ENCODE measurements at places on chromosomes 3 and 15. TPM values are rescaled to one million over a fixed set of nuclear protein-coding genes. Genes with fewer than 3 reads are reported as not detected.

- no peaks in the 10 kb centered on the region for H3K36me3 ChIP-seq
- no peak overlapping the region for H3K27ac ChIP-seq
- no peaks in the 10 kb centered on the region for H3K27me3 ChIP-seq
- H3K4me1 ChIP-seq = no peaks in the 10 kb centered on the region
- H3K4me3 ChIP-seq = no peak overlapping the region
- no peak for DNase-seq
These were observed 455.5 kb downstream of the ERC2 start for GRCh38 chr3:56012721-56013120.

- H3K4me1 ChIP-seq = peaks cover 25% of the 10 kb centered on the region
- no peak overlapping the region for H3K4me3 ChIP-seq
- no peak for DNase-seq
- H3K27ac ChIP-seq = peak overlapping the region; percentile 29
- H3K27me3 ChIP-seq = no peaks in the 10 kb centered on the region
These were observed 16.9 kb downstream of the PPP2R3A start for GRCh38 chr3:135982404-135982761.

- no peaks in the 10 kb centered on the region for H3K36me3 ChIP-seq
- H3K27ac ChIP-seq = no peak overlapping the region
- no peaks in the 10 kb centered on the region for H3K27me3 ChIP-seq
- H3K4me1 ChIP-seq = no peaks in the 10 kb centered on the region
These were observed 113.1 kb downstream of the THSD4 start for GRCh38 chr15:71228403-71228802.

GRCh38 chr15:99439524-99439835, 126.3 kb upstream of the MEF2A start:
- H3K4me3 ChIP-seq = no peak overlapping the region
- H3K27me3 ChIP-seq = no peaks in the 10 kb centered on the region
- peaks cover 22% of the 10 kb centered on the region for H3K4me1 ChIP-seq
- no peaks in the 10 kb centered on the region for H3K36me3 ChIP-seq
- peak; percentile 67 for DNase-seq

- peaks cover 16% of the 10 kb centered on the region for H3K4me1 ChIP-seq
- H3K4me3 ChIP-seq = no peak overlapping the region
- no peaks in the 10 kb centered on the region for H3K27me3 ChIP-seq
- no peaks in the 10 kb centered on the region for H3K36me3 ChIP-seq
- peak overlapping the region; percentile 20 for H3K27ac ChIP-seq
- no peak for DNase-seq
These were observed 112.7 kb downstream of the NFKBIZ start for GRCh38 chr3:101962055-101962454.

DNA sequence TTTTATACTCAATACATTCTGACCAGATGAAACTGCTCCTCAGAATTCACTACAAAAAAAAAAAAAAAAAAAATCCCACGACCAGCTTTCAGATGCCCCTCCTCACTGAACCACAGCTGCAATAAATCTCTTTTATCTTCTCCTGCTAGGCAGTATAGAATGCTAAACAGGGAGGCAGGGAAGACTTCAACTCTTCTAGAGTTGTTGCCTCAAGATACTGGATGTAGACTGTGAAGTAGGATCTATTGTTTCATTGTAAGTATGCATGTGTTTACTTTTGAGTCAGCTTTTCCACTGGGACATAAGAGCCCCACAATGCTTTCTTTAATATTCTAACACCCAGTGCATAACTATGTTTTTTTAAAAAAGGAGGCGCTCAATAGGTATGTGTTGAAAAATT, 401.4 kb downstream of the TBL1XR1 start:
- DNase-seq = no peak
- H3K36me3 ChIP-seq = no peaks in the 10 kb centered on the region
- no peaks in the 10 kb centered on the region for H3K27me3 ChIP-seq
- no peak overlapping the region for H3K4me3 ChIP-seq
- no peaks in the 10 kb centered on the region for H3K4me1 ChIP-seq
- no peak overlapping the region for H3K27ac ChIP-seq

- no peaks in the 10 kb centered on the region for H3K27me3 ChIP-seq
- no peaks in the 10 kb centered on the region for H3K4me1 ChIP-seq
- no peak for DNase-seq
- no peak overlapping the region for H3K4me3 ChIP-seq
- no peak overlapping the region for H3K27ac ChIP-seq
These were observed 344.6 kb downstream of the GRM7 start for GRCh38 chr3:7205535-7205934.

DNA sequence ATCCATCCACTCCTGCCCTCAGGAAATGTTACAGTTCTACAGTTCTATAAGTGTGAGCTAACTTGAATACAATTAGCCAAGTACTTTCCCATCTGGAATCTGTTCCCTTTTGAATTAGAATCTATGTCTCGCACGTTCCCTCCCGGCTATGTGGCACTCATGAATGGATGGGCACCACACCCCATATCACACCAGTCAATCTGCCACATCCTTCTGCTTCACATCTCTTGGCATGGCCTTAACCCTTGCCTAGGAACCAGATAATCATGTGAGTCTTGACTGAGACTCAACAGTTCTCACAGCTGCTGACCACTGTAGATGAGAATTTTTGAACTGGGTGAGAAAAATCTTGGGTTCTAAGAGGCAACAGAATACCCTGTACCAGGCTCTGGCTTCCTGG, 180.2 kb downstream of the TNIK start:
- DNase-seq = no peak
- H3K27ac ChIP-seq = no peak overlapping the region
- H3K27me3 ChIP-seq = no peaks in the 10 kb centered on the region
- H3K4me3 ChIP-seq = no peak overlapping the region
- peaks cover 24% of the 10 kb centered on the region for H3K4me1 ChIP-seq

GRCh38 chr15:85854345-85855097, 59.8 kb upstream of the KLHL25 start:
- H3K4me1 ChIP-seq = no peaks in the 10 kb centered on the region
- no peak overlapping the region for H3K4me3 ChIP-seq
- peak; percentile 91 for DNase-seq
- H3K27ac ChIP-seq = no peak overlapping the region

- no peak for DNase-seq
- H3K27me3 ChIP-seq = no peaks in the 10 kb centered on the region
- no peaks in the 10 kb centered on the region for H3K36me3 ChIP-seq
- H3K4me1 ChIP-seq = no peaks in the 10 kb centered on the region
- no peak overlapping the region for H3K4me3 ChIP-seq
These were observed 11.3 kb upstream of the THRB start for GRCh38 chr3:24505691-24506550.

- no peak overlapping the region for H3K27ac ChIP-seq
- no peaks in the 10 kb centered on the region for H3K36me3 ChIP-seq
- DNase-seq = peak; percentile 81
- H3K27me3 ChIP-seq = peaks cover 2% of the 10 kb centered on the region
These were observed 105.0 kb downstream of the SSR3 start for GRCh38 chr3:156449710-156450574.

- no peak for DNase-seq
- H3K4me1 ChIP-seq = peaks cover 23% of the 10 kb centered on the region
- no peaks in the 10 kb centered on the region for H3K27me3 ChIP-seq
- no peak overlapping the region for H3K4me3 ChIP-seq
- peaks cover 9% of the 10 kb centered on the region for H3K36me3 ChIP-seq
These were observed 29.6 kb downstream of the AAGAB start for GRCh38 chr15:67224889-67225288.

DNA sequence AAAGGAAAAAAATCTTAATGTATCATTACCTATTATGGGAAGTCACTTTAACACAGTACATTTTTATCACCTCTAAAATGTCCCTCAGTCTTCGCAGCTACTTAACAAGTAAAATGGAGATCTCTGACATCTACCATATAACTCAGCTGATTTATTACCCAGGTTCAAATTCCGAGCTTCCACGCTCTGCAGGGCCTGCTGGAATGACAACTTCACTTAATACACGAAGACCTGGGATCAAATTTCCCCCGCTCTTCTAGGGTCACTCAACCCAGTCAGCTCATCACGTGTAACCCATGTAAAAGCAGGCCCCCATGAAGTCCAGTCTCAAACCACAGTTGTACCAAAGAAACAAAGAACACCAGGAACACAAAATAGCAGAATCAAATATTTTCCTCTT, 44.2 kb upstream of the ACP3 start:
- H3K4me3 ChIP-seq = no peak overlapping the region
- no peaks in the 10 kb centered on the region for H3K36me3 ChIP-seq
- H3K27ac ChIP-seq = no peak overlapping the region
- H3K4me1 ChIP-seq = no peaks in the 10 kb centered on the region

DNA sequence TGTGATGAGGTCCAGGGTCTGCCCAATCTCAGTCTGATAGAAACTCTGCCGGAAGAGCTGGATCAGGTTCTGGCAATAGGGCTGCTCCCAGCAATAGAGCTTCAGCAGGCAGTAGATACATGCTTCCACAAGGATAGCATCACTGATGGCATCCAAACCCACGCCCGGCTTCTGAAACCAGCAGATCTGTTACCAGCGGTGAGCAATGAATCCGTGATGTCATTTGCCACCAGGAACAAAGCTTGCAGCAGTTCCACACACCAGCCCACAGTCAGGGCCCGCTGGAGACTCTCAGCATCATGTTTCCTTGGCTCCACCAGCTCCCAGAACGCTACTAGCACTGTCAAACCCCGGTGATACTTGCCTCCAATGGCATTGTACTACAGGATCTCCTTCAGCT, 19.3 kb upstream of the TTBK2 start:
- no peaks in the 10 kb centered on the region for H3K27me3 ChIP-seq
- no peak for DNase-seq
- H3K36me3 ChIP-seq = peaks cover 9% of the 10 kb centered on the region
- no peaks in the 10 kb centered on the region for H3K4me1 ChIP-seq
- H3K27ac ChIP-seq = no peak overlapping the region
- no peak overlapping the region for H3K4me3 ChIP-seq

- H3K4me3 ChIP-seq = no peak overlapping the region
- no peaks in the 10 kb centered on the region for H3K27me3 ChIP-seq
- peak overlapping the region; percentile 54 for H3K27ac ChIP-seq
These were observed 276.4 kb downstream of the TBC1D5 start for GRCh38 chr3:17466028-17466427.

GRCh38 chr3:23017801-23018200, 185.3 kb upstream of the UBE2E2 start:
- no peaks in the 10 kb centered on the region for H3K36me3 ChIP-seq
- H3K4me3 ChIP-seq = no peak overlapping the region
- no peaks in the 10 kb centered on the region for H3K4me1 ChIP-seq
- DNase-seq = no peak

DNA sequence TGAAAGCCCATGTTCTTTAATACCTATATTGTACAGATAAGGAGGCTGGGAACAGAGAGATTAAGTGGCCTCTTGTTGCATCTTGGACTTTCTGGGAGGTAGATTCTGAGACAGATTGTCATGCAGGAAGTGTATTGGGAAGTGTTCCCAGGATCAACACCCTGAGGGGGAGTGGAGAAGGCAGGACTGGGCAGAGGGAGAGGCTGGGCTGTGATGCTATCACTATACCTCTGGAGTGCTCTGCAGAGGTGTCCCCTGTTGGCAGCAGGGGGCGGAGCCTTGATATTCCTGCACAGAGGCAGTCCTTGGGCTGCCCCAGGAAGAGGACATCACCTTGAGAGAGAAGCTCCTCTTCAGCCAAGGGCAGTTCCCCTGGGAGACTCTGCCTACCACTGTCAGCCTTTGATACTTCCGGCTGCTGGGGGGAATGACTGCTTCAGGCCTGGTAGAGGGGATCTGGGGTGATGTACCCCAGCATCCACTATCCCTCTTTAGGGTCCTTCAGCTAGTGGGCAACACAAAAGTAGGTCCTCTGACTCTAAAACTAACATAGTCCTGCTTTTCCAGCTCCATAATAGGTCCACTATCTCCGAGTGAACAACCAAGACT, 97.4 kb upstream of the RNU6-1 start:
- no peaks in the 10 kb centered on the region for H3K4me1 ChIP-seq
- no peaks in the 10 kb centered on the region for H3K36me3 ChIP-seq
- H3K27me3 ChIP-seq = no peaks in the 10 kb centered on the region
- no peak overlapping the region for H3K4me3 ChIP-seq
- no peak overlapping the region for H3K27ac ChIP-seq

DNA sequence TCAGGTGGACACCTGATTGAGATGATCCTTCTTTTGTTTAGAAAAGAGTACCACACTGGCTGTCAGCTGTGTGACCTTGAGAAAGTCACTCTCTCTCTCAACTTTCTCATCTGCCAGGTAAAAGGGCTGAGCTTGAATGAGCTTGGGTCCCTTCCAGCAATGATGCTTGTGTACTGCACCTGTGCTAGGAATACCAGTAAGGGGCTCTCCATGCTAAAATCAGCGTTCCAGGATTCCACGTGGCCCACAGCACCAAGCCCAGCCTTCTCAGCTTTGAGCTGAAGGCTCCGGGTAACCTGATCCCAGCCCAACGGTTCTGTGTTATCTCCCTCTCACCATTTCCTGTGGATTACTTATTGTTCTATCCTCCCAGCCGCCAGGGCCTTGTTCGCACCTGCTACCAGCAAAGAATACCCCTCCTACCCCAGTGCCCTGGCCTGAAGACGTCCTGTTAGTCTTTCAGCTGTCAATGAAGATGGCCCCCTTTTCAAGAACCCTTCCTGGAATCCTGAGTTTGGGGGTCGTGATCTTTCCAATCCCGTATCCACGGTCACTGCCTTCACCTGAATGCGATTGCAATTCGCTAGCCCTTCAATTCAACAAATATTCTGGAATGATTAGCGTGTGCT, 54.2 kb upstream of the CGNL1 start:
- no peak overlapping the region for H3K27ac ChIP-seq
- no peaks in the 10 kb centered on the region for H3K27me3 ChIP-seq
- no peak for DNase-seq
- peaks cover 20% of the 10 kb centered on the region for H3K4me1 ChIP-seq
- no peaks in the 10 kb centered on the region for H3K36me3 ChIP-seq

GOLGA6L10 gene
- 1.4 TPM for total RNA-seq

LRRC2 gene
- total RNA-seq = 4.7 TPM

GRM7 gene
- total RNA-seq = not detected

TMOD2 gene
- 9.8 TPM for total RNA-seq

DISP2 gene
- 0.36 TPM for total RNA-seq

ZNF501 gene
- total RNA-seq = 7.2 TPM

ST3GAL6 gene
- total RNA-seq = 2.2 TPM

RAD54L2 gene
- total RNA-seq = 23.2 TPM

All from osteoblast (primary cell).